ENCODE measurements at places on chromosomes 1 and 21. TPM values are rescaled to one million over a fixed set of nuclear protein-coding genes. Genes with fewer than 3 reads are reported as not detected.

Gene PGLYRP4
- total RNA-seq = not detected

Gene RGS13
- total RNA-seq = not detected

Gene C1orf185
- total RNA-seq = not detected

Gene KCNJ15
- 0.07 TPM for total RNA-seq

Gene LCE3D
- total RNA-seq = 1.8 TPM

Gene GATAD2B
- total RNA-seq = 11.9 TPM

Gene SPATA21
- not detected for total RNA-seq

Gene C1orf141
- not detected for total RNA-seq

Gene NVL
- total RNA-seq = 20.5 TPM

Gene KRTAP24-1
- not detected for total RNA-seq

Gene CCDC181
- total RNA-seq = 0.20 TPM

Gene LIPI
- total RNA-seq = not detected

Gene TRPM2
- total RNA-seq = 7.8 TPM

Gene FMO4
- 0.75 TPM for total RNA-seq
